Stimulated activated CD8-positive, alpha-beta memory T cell treated with anti-CD3 and anti-CD28 coated beads, Interleukin-7, amount 100 ng/mL, for 4 hours (primary cell): ENCODE measurements at places on chromosomes 12 and 14.

DNA sequence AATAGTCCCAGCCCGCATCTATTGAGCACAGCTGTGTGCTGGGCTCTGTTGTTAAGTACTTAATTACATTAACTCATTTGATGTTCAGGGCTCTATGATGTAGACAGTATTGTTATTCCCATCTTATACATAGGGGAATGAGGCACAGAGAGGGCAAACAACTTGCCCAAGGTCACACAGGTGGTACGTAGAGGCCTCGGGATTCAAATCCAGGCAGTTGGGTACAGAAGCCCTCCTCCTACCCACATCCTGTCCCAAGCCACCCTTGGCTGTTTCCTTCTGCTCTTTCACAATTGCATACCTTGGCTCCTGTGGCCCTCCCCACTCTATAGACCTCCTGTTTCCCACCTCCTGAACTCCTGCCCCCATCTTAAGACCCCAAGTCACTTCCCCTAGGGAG, 10.0 kb upstream of the GPR68 start:
- no peak for DNase-seq

GRCh38 chr14:22448905-22449599, 140.0 kb downstream of the DAD1 start:
- DNase-seq, result no peak

DNA sequence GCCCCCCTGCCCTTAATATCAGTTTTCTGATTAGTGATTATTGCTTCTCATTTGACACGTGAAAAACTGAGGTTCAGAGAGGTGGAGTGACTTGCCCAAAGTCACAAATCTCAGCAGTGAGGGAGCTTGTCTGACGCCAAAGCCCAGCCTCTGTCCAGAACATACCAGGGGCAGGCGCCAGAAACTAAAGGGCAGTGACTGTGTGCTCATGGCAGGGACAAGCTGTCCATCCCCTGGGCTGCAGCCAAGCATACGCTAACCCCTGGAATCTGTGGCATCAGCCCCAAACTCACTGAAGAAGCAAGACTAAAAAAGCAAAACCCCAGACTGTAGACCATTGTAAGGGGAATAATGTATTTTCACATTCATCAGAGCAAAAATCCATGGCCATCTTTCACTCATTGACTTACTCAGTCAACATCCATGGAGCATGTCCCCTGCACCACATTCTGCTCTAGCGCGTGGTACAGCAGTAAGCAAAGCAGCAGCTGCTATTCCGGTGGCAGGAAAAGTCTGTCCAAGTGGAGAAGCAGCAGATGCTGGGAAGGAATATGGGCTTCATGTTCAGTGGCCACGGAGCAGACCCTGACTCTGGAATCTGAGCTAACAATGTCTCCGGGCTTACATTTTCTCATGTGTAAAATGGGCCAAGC, 1.5 kb upstream of the SERPINA4 start:
- DNase-seq, result no peak

DNA sequence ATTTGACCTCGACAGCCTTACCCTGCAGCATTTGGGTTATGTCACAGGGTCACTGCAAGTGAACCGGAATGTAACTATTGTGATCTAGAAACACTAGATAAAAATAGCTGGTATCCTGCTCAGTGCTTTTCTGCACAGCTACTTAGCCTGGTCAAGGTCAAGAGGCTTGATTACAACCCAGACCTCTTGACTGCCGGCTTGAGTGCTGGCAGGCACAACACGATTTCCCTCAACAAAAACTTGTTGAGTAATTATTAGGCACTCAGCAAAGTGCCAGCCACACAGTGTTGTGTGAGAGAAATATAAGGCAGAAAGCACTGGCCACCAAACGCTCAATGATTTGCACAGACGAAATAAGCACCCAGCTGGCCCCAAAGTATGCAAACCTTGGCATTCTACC, 156.7 kb downstream of the NUAK1 start:
- no peak for DNase-seq

GRCh38 chr14:94381149-94382030, 7.0 kb downstream of the SERPINA1 start:
- DNase-seq, result no peak

- DNase-seq, result no peak
Observed at GRCh38 chr14:104721505-104722431, 2.3 kb upstream of the ADSS1 start.

- no peak for DNase-seq
Observed at GRCh38 chr14:86999036-86999435, 993.9 kb downstream of the GALC start.

- no peak for DNase-seq
Observed at GRCh38 chr12:114166362-114166761, 200.2 kb upstream of the RBM19 start.

GRCh38 chr12:100504804-100505203, 31.1 kb downstream of the NR1H4 start:
- no peak for DNase-seq
